ENCODE measurements at places on chromosomes 11 and 22. TPM values are rescaled to one million over a fixed set of nuclear protein-coding genes. Genes with fewer than 3 reads are reported as not detected.
A peak's percentile ranks its signal among the peaks of the same experiment; 100 is the strongest.

DNA sequence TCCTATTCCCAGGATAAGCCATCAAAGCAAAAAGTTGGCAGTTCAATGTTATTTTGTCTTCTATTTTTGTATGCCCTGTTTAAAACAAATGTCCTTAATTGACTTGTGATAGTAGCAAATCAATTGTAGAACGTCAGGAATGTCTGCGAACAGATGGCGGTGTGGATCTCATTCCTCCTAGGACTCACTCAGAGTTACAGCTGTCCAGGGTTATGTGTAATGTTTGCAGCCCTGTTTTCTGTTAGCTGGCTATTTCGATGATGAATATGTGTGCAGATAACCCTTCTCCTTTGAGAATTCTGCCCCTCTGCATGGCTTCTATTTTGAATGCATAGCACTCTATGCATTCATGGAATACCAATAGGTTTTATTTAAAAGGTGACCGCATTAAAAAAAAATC, 1248.0 kb upstream of the CNTN5 start:
- no peak for DNase-seq

- no peak for DNase-seq
These were observed 313.4 kb downstream of the DLG2 start for GRCh38 chr11:85313741-85314140.

GRCh38 chr11:83303316-83303715, 17.1 kb upstream of the CCDC90B start:
- DNase-seq: no peak

The C11orf42 gene
- polyA plus RNA-seq: 0.24 TPM

- DNase-seq: no peak
These were observed 24.4 kb upstream of the CBX7 start for GRCh38 chr22:39176714-39177455.

- peak; percentile 84 for DNase-seq
These were observed 53.2 kb upstream of the CDON start for GRCh38 chr11:126115816-126116331.

GRCh38 chr11:128909438-128910125, 18.4 kb downstream of the KCNJ5 start:
- no peak for DNase-seq

The OR51I1 gene
- not detected for polyA plus RNA-seq

DNA sequence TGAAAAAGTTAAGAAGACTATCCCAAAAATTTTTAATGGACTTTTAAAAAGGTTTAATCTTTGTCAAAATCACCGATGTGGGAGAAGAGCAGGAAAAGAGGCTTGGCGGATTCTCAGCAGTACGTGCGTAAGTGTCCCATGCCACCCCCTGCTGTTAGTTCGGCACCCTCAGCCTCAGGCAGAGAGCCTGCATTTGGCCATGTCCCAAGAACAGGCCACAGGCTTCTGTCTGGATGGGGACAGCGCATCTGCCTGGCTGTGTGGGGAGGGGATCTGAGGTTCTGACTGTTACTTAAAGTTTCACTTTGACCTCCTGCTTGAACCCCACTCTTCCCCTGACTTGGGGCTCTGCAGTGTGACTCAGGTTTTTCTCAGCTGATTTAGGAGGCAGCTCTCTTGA, 35.3 kb downstream of the EXT2 start:
- no peak for DNase-seq

- no peak for DNase-seq
These were observed 140.3 kb downstream of the CRYBB2 start for GRCh38 chr22:25359601-25360261.

The SIK2 gene
- 22.4 TPM for polyA plus RNA-seq

Data from forelimb muscle (tissue), 1 donor.